ENCODE measurements at places on chromosomes 13 and 19.

- no peak for DNase-seq
These were observed 13.0 kb downstream of the TRIP10 start for GRCh38 chr19:6752256-6753177.

DNA sequence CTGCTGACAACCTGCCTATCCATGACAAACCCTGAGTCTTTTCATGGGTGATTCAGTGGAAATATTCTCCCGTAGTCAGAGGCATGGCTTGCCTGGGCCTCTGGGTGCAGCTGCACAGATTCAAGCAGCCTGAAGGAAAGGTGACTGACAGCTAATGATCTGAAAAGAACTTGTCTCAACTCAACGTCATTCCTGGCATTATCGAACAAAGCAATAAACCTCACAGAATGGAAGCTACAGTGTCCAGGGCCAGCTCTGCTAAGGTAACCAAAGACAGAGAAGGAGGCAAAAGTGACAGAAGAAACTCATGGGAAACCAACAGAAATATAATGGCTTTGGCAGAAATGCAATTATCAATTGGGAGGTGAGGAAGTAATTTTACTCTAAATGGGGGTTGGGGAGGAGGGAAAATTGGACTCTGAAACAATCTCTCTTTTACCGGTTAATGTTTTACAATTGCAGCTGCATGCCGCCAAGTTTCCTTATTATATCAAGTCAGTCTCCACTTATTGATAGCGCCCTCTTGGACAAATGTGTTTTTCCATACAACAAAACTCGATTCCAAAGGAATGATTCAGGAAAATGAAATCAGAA, 12.9 kb downstream of the STARD13 start:
- DNase-seq: no peak

GRCh38 chr19:17616961-17617806, 61.7 kb downstream of the COLGALT1 start:
- DNase-seq: peak; percentile 52

- no peak for DNase-seq
These were observed 290.2 kb downstream of the ZNF536 start for GRCh38 chr19:30662211-30662861.

GRCh38 chr19:19595171-19595701, 23.3 kb downstream of the PBX4 start:
- no peak for DNase-seq

All from B cell (primary cell).